Activated CD4-positive, alpha-beta T cell treated with anti-CD3 and anti-CD28 coated beads for 1 hour (primary cell): ENCODE measurements at places on chromosomes 1 and 21.

- no peak for DNase-seq
These were observed 14.9 kb downstream of the MAP3K7CL start for GRCh38 chr21:29145354-29145782.

DNA sequence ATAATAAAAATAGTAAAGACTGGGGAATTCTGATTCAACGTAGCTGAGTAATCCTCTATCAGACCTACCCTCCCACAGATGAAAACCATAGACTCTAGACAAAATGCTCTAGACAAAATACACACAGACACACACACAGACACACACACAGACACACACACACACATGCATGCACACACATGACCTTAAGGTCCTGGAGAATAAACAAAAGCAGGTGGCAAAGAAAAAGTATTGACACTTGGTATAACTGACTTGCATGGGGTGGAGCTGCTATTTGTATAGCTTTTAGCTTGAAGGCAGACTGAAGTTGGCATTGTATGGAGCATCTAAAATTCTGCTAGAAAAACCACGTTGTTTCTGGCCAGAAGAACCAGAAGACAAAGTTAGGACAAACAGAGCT, 29.3 kb downstream of the C1orf141 start:
- no peak for DNase-seq

- DNase-seq, result no peak
These were observed 61.6 kb downstream of the DHRS3 start for GRCh38 chr1:12556368-12556930.

GRCh38 chr21:41769933-41770332, 3.1 kb upstream of the RIPK4 start:
- DNase-seq, result no peak

- no peak for DNase-seq
These were observed 50.2 kb downstream of the KCNN3 start for GRCh38 chr1:154819628-154820590.

GRCh38 chr1:114986286-114986685, 43.3 kb upstream of the TSHB start:
- no peak for DNase-seq

DNA sequence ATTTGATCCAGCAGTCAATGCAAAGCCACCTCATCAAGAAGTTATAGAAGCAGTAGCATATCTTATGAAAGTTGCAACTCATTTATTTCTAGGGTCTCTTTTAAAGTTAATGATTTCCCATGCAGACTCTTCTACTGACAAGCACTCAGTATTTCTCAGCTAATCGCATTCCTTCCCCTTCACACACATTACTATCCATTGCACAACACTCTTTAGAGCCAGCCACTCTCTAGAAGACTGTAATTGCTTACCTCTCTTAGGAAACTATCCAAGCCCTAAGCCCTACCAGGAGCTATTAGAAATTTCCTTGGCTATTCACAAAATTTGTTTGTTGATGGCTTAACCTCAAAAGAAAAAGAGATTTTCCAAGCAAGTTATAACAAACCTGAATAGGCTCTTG, 106.0 kb downstream of the ADAMTS1 start:
- no peak for DNase-seq

DNA sequence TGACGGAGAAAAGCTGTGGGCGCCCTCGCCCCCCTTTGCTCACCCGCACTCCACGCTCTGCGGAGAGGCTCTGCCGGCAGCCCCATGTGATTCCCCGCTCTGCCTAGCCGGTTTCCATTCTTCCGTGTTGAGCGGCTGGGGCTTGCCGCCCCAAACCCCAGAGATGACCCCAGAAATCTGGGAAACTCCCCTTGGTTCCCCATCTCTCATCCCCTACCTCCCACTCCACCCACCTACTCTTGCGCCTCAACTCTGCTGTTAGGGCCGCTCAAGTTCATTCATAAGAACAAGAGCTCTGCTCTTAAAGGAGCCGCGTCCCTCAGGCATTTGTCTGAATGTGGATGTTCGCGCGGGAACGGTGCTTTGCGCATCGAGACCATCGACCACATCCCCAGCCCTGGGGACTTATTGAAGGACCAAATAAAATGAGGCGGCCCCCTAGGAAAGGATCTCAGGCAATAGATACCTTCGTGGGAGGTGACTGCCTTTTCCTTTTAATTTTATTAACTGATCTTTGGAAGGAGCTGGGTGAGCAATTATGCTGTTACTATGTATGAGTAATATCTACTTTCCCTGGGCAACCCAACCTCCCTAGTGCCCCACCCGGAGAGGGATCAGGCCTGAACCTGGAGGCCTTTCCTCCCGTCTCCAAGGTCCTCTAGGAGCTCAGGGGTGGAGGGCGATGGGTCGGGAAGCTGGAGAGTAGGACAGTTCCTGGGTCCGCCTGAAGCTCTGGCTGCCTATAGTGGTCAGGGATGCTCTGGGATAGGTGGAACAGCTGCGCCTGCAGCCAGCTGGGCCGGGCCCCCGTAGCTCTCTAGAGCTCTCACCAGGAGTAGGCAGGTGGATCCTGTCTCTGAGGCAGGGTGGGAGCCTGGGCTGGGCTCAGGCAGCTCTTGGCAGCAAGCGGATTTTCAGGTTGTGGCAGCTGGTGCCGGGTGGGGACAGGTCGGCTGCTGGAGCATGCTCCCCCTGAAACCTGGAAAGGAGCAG, 898 bp downstream of the MFSD2A start:
- peak; percentile 8 for DNase-seq
